H7 (cell line): ENCODE measurements at places on chromosomes 12 and 14.

DNA sequence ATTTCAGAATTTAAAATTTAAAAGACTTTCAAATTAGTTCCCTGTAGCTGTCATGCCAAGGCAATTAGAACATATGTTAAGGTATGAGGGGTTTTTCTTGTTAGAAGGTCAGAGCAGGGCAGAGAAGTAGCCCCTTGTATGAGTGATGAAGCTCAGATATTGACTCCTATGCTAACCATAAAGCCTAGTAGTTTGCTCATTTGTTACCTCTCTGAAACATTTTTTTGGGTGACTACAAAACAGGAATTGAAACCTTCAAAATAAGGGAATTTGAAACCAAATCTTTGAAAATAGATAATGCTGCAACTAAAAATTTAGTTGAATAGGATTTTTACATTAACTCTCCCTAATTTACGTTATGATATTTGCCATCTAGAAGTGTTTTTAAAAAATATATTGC lies 333.5 kb downstream of the NAV3 start:
- DNase-seq: no peak

DNA sequence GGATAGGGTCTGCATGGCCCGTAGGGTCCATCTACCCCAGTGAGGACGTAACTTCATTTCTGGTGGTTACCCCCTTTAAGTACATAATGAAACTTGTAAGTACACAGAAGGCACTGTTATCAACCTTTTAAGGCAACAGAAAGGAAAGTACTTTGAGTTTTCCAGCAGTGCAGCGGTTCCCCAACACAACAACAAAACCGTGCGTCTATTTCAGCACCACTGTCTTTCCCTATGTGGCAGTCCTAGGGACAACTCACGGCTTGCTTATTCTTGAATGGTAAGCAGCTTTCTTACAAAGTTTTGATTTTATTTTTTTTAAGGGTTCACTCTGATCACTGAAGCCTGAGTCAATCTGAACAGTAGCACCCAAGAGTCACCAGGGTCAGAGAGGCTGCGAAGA lies 46.3 kb downstream of the FOXN3 start:
- no peak for DNase-seq

- DNase-seq: peak; percentile 61
Observed at GRCh38 chr12:6274231-6275221, 36.0 kb upstream of the PLEKHG6 start.

DNA sequence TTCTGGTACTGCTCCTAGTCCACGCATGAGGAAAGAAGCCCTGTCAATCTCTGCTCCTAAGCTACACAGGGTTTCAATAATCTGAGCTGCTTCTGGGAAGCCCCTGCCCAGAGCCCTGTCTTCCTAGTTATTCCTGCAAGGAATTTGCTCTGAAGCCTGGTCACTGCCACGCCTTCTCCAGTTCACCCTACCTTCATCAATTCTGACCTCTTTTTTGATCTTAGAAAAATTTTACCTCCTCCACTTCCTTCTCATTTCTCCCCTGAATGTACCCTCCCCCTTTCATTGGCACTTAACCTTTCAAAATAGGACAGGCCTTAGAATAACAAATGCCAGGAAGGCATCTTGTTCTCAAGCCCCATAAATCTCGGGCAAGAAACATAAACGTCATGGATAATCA lies 14.9 kb upstream of the LRRK2 start:
- no peak for DNase-seq

DNA sequence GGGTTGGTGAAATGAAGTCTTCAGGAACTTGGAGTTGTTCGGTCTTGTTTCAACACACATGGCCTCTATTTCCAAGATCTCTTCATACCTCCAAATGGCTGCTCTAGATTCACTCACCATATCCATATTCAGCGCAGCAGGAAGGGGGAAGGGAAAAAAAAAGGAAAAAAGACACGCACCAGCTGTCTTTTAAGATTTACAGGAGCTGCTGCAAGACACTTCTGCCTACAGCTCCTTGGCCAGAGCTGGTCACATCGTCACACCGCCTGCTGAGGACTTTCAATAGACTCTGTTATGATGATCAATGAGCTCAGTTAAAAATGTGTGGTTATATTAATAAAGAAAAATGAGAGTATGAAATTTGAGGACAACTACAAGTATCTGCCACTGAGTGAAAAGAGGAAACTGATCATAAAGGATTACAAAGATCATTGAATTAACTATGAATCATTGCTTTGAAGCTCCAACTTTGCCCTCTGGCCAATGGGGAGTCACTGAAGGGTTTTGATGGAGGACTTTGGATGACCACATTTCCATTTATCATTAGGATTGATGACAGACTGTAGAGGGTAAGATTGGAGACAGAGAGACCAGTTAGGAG lies 182.1 kb upstream of the HMGA2 start:
- DNase-seq: no peak

- no peak for DNase-seq
Observed at GRCh38 chr14:26401179-26401968, 196.5 kb downstream of the NOVA1 start.

GRCh38 chr12:122835750-122836026 lies 431 bp downstream of the HIP1R start:
- peak; percentile 92 for DNase-seq

- no peak for DNase-seq
Observed at GRCh38 chr14:75041613-75042012, 9.7 kb downstream of the MLH3 start.

DNA sequence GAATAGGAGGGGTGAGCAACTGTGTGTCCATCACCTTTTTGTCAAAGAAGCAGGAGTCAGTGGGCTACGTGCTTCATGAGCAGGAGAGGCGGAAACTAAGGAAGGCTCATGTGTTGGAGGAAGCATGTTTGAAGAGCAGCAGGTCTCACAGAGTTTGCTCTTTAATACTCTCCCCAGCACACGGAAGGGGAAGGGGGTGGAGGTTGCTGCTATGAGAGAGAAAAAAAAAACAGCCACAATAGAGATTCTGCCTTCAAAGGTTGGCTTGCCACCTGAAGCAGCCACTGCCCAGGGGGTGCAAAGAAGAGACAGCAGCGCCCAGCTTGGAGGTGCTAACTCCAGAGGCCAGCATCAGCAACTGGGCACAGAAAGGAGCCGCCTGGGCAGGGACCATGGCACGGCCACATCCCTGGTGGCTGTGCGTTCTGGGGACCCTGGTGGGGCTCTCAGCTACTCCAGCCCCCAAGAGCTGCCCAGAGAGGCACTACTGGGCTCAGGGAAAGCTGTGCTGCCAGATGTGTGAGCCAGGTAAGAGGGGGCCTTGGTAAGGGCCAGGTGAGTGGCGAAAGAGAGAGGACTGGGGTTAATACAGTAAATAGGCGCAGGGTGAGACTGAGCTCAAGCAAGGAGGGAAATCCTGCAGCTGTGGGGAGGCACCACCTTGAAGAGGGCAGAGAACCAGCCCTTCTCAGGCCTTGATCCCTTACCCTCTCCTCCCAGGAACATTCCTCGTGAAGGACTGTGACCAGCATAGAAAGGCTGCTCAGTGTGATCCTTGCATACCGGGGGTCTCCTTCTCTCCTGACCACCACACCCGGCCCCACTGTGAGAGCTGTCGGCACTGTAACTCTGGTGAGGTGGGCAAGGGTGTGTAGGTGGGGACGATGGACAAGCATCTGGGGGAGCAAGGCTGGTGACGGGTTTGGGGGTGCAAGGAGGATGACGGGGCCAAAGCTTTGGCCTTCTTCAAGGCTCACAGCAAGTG lies at the start of gene CD27:
TSS of gene CD27 (plus strand) at position 252 of the 985 bp plus-strand sequence. CDS start at position 393, 141 bp downstream.
- DNase-seq: no peak

- DNase-seq: no peak
Observed at GRCh38 chr14:61528591-61529021, 166.7 kb upstream of the HIF1A start.

GRCh38 chr12:98924-99352 lies 32.4 kb downstream of the IQSEC3 start:
- peak; percentile 76 for DNase-seq

DNA sequence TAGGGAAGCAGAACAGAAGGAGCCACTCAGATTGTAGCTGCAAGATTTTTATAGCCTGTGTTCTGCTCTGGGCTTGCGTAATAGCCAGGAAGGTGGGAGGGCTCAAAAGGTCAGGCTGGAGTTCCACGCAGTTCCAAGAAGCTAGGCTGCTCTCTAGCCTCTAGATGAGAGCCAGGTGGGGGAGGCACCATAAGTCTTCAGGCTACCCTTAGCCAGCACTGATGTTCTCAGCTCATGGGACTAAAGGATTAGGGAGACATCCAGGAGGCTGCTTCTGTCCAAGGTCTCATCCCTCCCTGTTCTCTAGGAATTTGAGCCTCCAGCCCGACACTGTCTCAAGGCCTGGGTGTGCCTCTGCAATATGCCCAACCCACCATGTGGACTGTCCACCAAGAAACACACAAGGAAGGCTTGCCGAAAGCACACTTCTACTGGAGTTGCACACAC lies 1.7 kb downstream of the LMBR1L start:
- DNase-seq: no peak

DNA sequence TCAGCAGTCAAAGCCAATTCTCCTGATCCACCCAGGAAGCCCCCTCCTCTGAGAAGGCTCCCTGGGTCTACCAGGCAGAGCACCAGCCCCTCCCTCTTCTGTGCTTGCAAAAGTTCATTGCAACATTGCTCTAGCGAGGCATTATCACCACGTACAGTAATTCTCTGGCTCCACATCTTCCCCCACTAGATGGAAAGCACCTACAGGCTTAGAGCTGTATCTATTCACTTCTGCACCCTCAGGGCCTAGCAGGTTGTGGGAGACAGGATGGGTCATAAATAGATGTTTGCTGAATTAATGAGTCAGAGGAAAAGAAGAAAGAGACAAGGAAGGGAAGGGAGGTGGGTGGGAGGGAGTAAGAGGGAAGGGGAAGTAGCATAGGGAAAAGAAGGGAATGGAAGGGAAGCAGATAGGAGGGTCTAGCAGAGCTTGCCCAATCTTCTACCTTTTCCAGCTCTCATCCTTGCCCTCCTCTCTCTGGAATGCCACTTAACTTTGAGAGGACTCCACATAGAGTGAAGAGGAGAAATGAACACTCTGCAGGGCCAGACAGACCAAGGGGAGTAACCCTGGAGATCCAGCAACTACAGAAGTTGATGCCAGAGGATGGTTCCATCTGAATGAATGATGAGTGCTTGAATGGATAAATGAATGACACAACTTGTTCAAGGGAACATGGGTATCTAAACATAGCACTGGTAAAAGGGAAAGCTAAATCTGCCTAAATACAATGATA lies 42.0 kb upstream of the NT5DC3 start:
- DNase-seq: no peak

- peak; percentile 94 for DNase-seq
Observed at GRCh38 chr12:54279632-54280467, at the start of gene CBX5. CBX5 (minus strand) TSS chr12:54280122; CDS start chr12:54257650, 22,472 bp downstream.

- no peak for DNase-seq
Observed at GRCh38 chr12:1974812-1975211, 29.4 kb downstream of the DCP1B start.
